H9 (cell line): ENCODE measurements at places on chromosomes 5 and 9.

DNA sequence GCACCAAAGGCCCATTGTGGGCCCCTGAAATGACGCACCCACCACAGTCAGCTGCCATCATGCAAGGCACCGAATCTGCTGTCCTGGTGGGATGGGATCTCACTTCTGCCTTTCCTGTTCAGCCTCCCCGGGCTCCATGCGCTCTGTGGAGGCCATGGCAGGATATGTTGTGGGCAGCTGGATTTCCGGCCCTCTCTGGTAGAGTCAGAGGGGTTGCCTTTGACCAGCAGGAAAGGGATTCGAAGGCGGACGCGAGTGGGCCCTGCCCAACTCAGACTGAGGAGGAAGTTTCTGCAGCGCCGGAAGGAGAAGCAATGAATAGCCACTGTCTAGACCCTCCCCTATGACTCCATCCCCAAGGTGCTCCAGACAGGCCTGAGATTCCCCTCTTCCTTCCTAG lies 35.5 kb downstream of the GADD45G start:
- no peak for DNase-seq

DNA sequence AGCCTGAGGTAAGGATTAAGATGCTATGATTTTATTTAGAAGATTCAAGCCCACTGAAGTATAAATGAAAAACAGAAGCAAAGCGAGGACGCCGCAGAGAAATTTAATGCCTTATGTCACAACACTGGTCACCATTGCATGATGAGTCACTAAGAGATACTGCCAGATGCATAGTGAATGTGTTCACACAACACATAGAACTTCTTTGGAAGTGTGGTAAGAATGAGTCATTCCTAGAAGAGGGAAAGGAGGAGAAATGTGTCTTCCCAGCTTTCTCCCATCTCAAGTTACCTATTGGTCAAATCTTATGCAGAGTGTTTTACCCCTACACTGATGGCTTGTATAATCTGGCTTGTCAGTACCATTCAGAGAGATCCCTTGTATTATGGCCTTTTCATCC lies 465.3 kb upstream of the ARRDC3 start:
- no peak for DNase-seq

DNA sequence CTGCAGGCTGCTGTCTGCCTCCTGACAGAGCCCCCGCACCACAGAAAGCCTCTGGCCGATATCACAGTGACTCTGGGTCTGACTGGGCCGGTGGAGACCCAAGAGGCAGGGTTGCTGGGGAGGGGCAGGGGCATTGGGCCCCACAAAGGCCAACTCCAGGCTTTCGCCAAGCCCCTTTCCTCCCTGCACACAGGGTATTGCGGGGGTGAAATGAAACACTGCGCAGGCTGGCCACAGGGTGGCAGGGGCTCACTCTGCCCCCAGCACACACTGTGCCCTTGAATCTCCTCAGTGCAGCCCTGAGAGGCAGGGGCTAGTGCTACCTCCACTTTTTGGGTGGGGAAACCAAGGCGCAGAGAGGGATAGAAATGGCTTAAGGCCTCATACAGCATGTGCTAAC lies 44.6 kb downstream of the BARX1 start:
- peak; percentile 43 for DNase-seq

- DNase-seq = no peak
Observed at GRCh38 chr5:9329125-9329524, 216.8 kb downstream of the SEMA5A start.

DNA sequence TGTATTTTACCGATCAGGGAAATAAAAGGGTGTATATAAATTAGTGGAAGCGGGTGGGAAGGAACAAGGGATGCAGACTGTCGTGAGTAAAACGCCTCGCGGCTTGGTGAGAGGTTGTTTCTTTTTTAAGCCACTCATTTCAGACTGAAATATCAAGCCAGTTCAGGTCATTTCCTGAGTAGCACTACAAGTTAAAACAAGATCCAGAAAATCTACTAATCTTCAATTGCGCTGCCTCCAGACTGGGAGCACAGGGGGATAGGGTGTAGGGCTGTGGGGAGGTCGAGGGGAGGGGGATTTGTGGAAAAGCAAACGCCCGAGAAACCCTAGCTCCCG lies 140.8 kb downstream of the TSSK1B start:
- DNase-seq = no peak

- DNase-seq = peak; percentile 16
Observed at GRCh38 chr9:134869554-134870300, 10.9 kb upstream of the FCN2 start.

GRCh38 chr5:180540050-180540694 lies 46.0 kb downstream of the CNOT6 start:
- no peak for DNase-seq

DNA sequence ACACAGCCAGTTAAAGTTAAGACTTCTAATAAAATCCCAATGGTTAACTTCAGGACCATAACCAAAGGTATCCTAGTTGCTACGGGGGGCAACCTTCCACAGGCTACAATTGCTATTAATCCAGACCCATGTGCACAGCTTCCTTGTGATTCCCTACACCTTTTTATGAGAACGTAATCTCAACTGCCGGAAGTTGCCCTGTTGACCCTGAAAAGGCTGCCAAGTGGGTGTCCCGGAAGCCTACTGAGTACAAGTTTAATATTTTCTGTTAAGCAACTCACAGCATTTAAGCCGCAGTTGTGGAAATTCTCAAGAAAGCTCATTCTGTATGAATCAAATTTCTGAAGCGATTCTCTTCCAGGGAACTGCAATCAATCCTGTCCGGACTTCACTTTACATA lies 48.5 kb upstream of the PTGER4 start:
- no peak for DNase-seq

DNA sequence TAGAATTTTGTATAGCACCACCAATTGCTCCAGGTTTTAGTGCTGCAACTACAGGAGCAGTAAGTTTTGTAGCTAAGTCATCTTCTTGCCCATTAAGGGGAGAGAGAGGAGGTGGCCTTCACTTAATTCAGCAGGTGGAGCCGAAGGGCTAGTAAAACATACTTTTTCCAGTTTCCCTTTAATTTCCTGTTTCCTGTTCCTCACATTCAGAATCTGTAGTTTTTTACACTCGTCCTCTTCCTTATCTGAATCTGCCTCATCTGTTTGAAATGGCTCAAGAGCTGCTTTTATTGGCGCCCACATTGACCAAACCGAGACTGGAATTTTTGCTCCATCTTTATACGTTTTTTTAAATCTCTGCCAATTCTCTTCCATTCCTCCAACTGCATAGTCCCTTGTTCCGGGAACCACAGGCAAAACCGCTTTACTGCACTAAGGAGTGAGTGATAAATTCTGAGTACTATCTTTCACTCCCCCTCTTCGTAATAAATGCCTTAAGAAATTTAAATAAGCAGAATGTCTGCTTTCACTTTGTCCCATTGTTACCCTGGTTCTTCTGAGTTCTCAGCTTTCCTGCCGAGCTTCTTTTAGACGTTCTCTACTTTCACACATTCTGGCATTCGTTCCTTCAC lies 133.9 kb downstream of the DROSHA start:
- DNase-seq = no peak

DNA sequence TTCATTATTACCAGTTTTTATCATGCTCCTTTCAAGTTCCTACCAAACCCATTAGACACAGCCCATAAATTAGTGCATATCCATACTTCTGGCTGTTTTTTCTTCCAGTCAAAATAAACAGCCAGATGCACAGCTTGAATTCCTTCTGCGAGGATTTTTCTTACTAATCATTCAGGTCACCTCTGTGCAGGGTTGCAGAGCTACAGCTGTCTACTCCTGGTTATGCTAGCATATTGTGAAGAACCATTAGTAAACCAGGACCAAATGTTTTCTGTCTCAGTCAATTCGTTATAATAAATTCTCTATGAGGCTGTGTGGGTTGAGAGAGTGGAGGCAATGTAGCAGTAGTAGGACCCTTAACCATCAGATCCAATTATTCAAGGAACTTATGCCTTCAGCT lies 8.1 kb upstream of the MINAR2 start:
- DNase-seq = no peak

DNA sequence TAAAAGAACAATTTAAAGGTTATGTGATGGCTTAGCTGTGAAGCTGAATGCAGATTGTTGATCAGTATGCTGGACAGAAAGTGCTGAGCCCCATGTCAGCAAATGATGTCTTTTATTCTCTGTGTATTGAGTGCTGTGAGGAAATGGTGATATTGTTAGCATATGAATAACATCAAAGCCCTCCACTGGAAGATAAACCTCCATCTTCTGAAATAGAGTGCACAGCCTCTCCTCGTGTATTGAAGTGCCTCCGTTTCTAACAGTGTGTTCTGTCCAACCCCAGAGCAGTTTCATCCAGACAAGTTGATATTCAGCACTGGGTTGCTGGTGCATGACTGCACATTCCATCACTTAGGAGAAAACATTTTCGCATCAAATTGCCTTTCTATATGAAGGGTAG lies 242.9 kb downstream of the CSNK1G3 start:
- no peak for DNase-seq

DNA sequence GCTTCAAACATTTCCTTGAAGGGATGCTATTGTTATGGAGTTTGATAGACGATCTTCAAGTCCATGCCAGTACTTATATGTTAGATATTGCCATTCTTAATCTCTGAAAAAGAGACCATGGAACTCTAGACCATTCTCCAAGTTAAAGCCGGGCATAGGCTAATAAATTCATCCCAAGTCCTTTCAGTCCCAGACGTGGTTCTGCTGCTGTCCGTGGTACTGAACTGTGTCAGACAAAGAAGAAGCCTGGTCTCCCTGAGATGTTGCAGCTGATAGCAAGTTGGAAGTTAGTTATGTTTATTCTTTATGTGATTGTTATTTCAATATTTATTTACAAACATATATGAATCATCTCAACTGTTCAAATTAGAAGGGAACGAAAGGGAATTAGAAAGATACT lies 158.7 kb downstream of the NMUR2 start:
- DNase-seq = peak; percentile 41

- no peak for DNase-seq
Observed at GRCh38 chr5:14210729-14211128, 67.6 kb downstream of the TRIO start.

- no peak for DNase-seq
Observed at GRCh38 chr9:134670042-134670525, 28.5 kb downstream of the COL5A1 start.

DNA sequence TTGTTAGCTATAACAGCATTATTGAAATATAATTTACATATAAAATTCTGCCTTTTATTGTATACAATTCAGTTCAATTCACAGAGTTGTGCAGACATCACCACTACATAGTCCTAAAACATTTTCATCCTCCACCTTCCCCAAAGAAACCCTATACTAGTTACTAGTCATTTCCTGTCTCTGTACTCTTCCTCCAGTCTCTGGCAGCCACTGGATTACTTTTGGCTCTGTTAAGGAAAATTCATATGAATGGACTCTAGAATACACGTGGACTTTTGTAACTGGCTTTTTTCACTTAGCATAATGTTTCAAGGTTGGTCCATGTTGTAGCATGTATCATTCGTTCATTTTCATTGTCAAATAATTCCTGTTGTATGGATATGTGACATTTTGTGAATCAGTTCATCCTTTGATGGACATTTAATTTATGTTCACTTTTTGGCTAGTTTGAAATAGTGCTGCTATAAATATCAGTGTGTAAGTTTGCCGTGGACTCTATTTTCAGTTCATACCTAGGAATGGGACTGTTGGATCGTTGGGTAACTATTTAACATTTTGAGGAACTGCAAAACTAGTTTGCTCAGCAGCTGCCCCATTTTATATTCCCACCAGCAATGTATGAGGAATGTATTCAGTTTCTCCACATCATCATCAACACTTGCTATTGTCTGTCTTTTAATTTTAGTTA lies 9.7 kb downstream of the ICE1 start:
- no peak for DNase-seq

- no peak for DNase-seq
Observed at GRCh38 chr5:35440409-35440808, 177.3 kb upstream of the SPEF2 start.

- no peak for DNase-seq
Observed at GRCh38 chr9:134566196-134566847, 75.3 kb upstream of the COL5A1 start.

DNA sequence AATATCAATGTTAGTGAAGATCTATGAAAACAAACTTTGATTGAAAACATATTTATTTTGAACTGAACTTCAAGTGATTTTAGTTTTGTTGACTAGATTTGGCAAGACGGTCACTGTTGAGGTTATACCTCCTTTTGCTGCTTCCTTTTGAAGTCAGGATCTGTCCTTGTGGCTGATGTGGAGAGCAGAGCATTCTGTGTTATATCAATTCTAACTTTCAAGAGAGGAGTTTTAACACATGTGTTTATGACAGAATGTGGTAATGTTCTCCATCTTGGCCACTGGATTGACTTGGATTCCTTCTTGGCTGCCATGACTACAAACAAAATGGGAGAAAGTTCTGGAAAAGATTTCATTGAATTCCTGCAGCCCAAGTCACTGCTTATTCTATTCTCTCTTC lies 104.0 kb upstream of the ACTBL2 start:
- no peak for DNase-seq

GRCh38 chr9:121498150-121498486 lies 1.5 kb downstream of the GGTA1 start:
- DNase-seq = peak; percentile 75

DNA sequence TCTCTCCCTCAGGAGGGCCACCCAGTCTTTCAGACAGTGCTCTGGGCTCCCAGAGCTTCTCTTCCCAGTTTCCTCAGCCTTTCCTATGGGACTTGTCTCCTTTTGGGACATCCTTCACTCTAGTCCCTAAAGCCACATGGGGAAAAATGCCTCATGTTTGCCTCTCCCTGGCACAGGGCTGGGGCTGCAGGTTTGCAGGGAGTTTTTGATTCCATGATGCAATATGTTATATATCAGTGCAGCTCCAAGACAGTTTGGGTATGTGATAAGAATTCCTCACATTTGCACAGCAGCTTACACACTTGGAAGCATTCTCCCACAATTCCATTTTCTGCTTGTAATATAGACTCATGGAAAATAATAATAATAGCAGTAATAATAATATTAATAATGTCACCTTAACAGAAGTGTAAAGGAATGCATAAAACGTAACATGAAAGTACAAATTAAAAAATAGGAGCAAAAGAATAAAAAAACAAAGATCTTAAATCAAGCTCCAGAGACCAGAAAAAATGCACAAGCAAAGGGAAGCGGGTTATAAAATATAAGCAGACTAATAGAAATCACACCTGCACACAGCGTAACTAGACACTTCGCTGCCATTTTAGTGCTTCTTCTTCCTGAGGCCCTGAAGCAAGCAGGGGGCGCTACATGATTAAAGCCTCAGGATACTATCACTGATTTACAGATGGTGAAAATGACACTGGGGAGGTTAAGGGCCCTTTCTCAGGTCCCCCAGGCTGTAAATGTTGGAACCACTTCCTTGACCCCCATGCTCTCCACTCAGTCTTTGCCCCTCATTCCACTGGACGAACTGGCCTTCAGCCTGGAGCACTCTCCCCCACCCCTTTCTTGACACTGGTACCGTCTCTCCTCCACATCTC lies 70.0 kb upstream of the IL17B start:
- no peak for DNase-seq
